ENCODE measurements at places on chromosomes 7 and 10.

DNA sequence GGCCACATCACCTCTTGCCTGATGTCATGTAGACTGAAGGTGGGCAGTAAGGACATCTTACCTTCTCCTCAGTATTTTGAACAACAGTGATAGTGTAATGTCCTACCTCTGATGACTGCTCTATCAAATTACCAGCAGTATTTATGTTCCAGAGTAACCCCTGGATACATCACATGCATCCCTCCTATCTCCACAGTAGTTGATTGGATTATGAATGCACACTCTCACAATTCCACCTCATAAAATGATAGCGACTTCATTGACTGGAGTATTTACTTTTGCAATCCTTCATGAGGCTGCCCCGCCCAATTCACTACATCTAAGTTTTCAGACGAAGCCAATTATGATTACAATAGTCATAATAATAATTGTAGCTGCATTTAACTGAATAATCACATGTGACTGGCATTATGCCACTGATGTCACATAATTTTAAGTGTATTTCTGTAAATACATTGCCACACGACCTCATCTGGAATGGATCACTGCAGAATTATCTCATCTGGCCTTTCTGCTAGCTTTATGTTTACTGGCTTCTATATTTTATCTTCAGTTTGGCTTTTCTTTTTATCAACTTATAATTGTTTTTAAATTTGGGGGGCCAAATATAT is 268.9 kb downstream of the SLC25A13 start:
- no peak for DNase-seq

- DNase-seq, result peak; percentile 32
Measured at GRCh38 chr7:91916051-91916440, 24.6 kb upstream of the AKAP9 start.

DNA sequence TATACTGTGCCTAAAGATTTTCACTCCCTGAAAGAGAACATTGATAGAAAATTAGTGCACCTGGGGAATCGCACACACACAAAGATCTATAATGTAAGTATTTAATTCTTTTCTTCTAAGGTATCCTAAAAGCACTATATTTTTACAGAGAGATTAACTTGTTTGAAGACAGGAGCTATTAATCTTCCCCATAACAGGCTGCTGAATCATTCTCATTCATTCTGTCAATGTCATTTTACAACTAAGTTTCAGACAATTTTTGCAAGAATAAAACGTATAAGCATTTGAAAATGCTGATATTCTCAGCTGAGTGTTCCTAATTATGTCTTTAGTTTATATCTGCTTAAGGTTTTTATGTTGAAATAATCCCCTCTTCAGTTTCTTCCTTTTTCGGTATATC is 776.7 kb downstream of the NXPH1 start:
- no peak for DNase-seq

GRCh38 chr10:26837139-26837538 is 23.6 kb downstream of the ABI1 start:
- DNase-seq, result no peak

- DNase-seq, result no peak
Measured at GRCh38 chr7:115748123-115748738, 282.3 kb downstream of the TFEC start.

DNA sequence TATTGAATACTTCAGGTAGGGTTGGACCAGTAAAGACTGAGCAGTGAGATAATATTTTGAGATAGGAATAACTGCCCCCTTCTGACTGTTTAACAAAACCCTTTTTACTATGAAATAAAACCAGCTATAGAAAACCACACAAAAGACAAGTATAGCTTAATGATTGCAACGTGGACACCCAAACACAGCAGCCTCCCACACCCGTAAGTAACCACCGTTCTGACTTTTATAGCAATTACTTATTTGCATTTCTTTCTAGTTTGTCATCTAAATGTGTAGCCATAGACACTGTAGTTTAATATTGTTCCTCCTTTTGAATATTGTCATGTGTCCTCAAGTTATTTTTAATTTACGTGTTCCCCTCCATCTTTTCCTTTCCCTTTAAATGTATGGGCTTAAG is 42.9 kb upstream of the SYPL1 start:
- no peak for DNase-seq

- DNase-seq, result no peak
Measured at GRCh38 chr10:1061930-1062774, 6.0 kb downstream of the WDR37 start.

DNA sequence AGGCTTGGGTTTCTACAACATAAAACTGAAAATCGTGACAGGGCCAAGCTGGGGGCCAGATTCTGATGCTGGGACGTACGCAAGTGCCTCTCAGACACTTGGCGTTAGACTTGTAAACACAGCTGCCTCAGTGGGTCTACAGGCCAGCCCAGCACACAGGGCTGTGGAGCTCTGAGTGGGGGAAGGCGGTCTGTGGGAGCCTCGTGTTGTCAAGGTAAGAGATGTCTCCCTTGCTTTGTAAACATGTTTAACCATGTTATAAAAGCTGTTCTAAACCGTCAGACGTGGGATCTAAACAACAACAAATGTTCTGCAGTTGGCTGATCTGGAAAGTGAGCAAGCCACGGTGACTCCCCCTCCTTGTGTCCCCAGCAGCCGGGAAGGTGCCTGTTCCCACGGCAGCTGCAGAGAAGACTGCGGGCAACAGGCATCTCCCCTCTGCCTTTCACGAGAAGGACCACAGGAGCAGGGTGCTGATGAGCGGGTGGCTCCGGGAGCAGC is 67.8 kb downstream of the ZRANB1 start:
- no peak for DNase-seq
